ENCODE measurements at places on chromosomes 7 and 10.

GRCh38 chr10:4677296-4678021 lies 148.5 kb upstream of the AKR1E2 start:
- no peak for DNase-seq

GRCh38 chr7:74185636-74186035 lies 11.5 kb downstream of the EIF4H start:
- no peak for DNase-seq

DNA sequence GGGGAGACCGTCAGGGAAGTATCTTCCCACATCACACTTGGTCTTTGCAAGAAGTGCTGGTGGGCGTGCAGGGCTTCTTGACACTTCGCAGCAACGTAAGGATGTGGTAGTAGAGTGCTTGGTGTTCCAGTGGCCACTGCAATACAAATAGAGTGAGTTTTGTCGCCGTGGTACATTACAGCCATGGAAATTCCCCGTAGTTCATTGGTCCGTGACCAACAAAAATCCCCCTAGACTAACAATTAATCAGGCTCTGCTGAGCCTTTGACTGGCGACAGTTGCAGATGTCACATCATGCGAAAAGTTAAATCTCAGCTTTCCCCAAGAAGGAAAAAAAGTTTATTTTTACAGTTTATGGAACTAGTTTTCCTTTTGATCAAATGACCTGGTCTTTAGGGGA lies 134.7 kb downstream of the MGMT start:
- DNase-seq, result no peak

DNA sequence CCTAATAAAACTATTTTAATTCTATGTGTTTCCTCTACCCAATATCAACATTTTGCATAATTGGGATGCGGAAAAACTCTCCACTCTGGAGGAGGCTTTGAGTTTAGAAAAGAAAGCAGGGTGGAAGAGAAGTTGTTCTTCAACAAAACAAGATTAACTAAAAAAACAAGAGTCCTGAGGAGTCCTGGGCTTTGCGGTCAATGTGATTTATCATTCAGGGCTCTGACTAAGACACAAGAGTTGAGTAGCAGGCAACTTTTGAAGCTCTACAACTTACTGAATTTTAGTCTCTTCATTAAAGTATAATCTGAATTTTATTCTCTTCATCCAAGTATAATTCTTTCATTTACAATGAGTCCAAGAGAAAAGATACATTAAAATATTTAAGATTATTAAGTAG lies 18.3 kb upstream of the TMEM26 start:
- DNase-seq, result no peak

- DNase-seq, result no peak
Measured at GRCh38 chr10:27743877-27744801, 1.5 kb downstream of the MKX start.

GRCh38 chr7:24152356-24152755 lies 131.6 kb upstream of the NPY start:
- no peak for DNase-seq

- no peak for DNase-seq
Measured at GRCh38 chr7:12827920-12828319, 140.5 kb downstream of the ARL4A start.

- DNase-seq, result no peak
Measured at GRCh38 chr7:95534796-95535195, 49.1 kb downstream of the ASB4 start.

- peak; percentile 18 for DNase-seq
Measured at GRCh38 chr7:2870471-2870931, 26.4 kb upstream of the GNA12 start.

GRCh38 chr7:37924491-37925041 lies 4.1 kb downstream of the EPDR1 start:
- no peak for DNase-seq

GRCh38 chr10:62805231-62806099 lies 945 bp downstream of the ADO start:
- DNase-seq, result no peak

DNA sequence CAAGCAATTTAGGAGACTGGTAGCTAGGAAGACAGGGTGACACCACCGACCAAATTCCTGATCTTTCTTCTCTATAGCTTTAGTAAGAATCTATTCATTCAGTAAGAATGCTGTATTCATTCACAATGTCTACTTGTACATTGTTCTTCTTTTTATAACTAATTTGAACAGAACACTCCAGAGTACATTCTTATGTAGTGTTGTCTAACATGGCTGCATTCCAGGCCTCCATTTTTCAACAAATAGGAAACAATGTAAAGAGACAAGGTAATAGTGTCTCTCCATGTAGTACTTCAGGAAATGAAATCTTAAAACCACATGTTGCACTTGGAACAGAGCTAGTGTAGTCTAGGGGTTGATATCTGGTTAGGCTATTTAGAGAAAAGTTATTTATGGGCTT lies 1.8 kb downstream of the VCL start:
- DNase-seq, result no peak

DNA sequence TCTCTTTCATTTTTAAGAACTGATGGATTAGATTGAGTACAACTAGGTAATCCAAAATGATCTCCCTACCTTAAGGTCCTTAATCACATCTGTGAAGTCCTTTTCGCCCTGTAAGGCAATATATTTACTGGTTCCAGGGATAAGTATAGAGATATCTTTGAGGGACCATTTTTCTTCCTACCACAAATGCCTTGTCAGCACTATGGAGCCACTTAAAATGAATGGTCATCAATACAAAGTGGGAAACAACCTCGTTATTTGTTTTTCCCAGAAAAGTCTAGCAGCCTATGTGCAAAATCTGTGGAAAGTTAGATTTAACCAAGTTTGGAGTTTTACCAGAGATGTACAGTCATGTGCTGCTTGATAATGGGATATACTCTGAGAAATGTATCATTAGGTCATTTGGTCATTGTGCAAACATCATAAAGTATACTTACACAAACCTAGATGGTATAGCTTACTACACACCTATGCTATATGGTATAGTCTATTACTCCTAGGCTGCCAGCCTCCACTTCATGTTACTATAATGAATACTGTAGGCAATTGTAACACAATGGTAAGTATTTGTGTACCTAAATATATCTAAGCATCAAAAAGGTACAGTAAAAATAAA lies 366.2 kb upstream of the TMEM229A start:
- no peak for DNase-seq

DNA sequence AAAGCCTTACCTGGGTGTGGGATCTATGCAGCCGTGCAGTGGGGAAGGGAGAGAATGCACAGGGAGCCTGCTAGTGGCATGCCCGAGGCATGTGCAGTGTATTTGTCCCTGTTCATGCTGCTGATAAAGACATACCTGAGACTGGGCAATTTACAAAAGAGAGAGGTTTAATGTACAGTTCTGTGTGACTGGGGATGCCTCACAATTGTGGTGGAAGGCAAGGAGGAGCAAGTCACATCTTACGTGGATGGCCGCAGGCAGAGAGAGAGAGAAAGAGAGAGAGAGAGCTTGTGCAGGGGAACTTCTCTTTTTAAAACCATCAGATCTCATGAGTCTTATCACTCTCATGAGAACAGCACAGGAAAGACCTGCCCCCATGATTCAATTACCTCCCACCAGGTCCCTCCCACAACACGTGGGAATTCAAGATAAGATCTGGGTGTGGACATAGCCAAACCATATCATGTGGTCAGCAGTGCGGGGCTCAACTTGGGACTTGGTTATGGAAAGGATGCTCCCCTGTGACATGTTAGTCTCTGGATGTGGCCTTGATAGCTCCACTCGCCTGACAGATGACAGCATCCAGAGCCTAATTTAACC lies 128.9 kb downstream of the DOCK1 start:
- DNase-seq, result no peak

DNA sequence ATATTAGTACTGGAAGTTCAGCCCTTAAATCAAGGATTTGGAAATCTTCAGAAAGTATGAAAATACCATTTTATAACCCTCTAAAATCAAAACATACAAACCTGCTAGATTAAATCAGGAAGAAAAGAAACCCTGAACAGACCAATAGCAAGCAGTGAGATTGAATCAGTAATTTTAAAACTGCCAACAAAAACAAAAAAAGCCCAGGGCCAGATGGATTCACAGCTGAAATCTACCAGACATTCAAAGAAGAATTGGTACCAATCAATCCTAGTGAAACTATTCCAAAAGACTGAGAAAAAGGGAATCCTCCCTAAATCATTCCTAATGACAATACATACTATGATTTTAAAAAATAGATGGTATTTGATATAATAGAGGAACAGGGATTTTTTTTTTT lies 70.1 kb downstream of the MCU start:
- DNase-seq, result no peak

DNA sequence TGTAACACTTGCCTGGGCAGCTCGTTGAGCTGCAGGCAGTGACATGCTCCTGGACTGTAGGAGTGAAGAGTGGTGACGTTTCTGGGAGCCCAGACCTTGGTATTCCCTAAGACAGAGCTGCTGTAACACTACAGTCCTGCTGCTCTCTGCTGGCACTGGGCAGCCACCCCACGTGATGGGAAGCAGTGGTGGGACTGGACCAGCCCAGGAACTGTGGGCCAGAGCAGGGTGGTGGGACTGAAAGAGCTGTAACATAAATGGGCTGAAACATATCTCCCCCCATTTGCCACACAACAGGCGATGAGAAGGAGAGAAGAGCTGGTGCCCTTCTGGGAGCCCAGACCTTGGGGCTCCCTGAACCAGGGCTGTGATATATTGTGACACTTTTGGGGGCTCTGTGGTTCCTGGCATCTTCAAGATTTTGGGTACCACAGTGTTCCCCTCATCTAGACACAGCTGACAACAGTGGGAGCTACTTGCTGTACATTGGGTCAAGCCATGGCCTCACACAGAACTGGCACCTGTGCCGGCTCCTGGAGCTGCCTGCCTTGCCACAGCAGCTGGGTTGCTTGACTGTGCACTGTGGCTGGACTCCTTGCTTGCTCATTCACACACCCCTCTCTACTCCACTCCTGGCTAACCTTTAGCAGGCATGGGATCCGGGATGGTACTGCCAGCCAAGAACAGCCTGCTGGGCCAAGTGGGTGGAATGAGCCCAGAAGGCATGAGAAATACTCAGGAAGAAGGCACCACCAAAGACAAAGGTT lies 161.3 kb upstream of the PCDH15 start:
- DNase-seq, result no peak

DNA sequence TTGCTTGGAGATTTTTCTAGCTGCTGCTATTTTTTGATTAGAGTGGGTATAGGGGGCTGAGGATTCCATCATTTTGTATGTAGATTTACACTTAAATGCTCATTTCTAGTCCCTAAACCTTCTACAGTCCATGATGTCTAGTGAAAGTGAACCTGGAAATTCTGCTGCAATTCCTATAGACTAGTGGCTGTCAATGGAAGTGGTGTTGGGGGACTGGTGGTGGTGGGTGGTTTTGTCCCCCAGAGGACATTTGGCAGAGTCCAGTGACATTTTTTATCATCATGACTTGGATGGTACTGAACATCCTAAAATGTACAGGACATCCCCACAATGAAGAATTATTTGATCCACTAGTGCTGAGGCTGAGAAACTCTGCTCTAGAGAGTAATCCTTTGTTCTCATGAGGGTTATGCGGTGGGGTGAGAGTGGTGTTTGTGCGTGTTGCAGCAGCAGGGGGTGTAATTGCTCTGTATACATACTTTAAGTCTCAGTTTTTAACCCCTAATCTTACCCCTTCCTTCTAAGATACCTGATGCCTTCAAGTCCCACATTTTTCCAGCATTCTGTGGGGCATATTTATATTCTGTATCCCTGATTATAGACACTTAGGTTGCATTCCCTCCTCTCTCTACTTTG lies 35.0 kb downstream of the KIF11 start:
- no peak for DNase-seq

- no peak for DNase-seq
Measured at GRCh38 chr7:55005241-55005851, 13.5 kb upstream of the EGFR start.

DNA sequence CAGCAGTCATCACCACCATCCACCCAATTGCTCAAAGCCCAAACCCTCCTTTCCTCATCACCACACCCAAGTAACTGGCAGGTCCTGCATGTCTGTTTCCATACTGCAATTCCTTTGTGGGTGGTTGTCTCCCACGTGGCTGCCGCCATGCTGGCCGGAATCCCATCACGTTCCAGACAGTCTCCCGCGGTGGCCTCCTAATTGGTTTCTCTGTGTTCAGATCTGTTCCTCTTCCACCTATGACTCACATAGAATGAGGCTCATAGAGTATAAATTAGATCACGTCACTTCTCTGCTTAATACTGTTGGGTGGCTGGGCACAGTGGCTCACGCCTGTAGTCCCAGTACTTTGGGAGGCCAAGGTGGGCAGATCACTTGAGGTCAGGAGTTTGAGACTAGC lies 813.0 kb downstream of the TYW1 start:
- DNase-seq, result no peak

GRCh38 chr10:113213035-113213434 lies 263.0 kb downstream of the TCF7L2 start:
- no peak for DNase-seq

DNA sequence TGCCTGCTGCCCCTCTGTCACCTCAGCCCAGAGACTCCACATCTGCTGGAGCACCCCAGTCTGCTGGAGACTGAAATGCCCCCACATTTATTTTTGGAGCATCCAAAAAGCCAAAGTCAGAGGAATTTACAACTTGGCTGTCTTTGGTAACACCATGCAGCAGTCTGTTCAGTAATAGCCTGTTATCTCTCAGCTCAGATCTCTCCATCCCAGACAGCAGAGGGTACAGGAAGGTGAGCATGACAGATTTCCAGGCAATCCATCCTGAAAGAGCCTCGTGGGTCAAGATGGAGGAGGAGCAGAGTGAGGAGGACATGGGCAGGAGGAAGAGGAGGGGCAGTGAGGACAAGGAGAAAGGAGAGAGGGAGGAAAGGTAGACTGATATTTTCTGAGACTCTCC lies 55.9 kb downstream of the GRID1 start:
- DNase-seq, result no peak

DNA sequence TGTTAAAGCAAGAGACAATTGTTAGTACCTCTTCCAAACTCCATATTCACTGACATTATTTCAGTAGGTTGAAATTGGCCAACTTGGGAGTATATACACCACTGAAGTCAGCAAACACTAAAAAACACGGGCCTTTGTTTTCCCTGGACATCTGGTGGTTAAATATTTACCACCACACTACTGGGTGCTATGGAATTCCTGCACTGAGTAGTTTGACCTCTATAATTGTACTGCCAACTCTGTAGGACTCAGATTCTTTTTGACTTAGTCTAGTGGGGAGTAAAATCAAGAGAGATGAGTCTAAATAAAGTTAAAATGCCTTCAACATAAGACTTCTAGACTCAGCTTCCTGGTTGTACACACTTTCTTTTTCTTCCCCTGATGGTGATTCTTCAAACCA lies 41.3 kb upstream of the TES start:
- DNase-seq, result no peak

DNA sequence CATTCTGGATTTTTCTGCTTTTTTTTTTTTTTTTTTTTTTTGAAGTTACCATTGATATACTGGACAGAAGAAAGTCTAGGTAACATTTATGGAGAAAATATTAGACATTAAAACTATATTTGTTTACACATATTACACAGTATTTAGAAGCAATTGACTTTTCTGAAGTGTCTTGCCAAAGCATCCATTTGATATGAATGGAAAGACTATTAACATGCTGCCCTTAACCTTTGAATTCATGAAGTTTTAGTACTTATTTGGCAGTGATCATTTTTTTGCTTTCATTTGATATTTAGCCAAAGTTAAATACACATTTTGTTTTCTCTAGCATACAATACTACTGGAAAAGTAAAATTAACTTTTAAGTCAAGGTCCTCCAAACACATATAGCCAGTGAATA lies 210.0 kb downstream of the SEMA3A start:
- no peak for DNase-seq

GRCh38 chr10:131810036-131810804 lies 90.6 kb upstream of the PPP2R2D start:
- no peak for DNase-seq

- no peak for DNase-seq
Measured at GRCh38 chr10:36097696-36098095, 455.6 kb upstream of the FZD8 start.

Data from T-helper 17 cell (primary cell).